ENCODE measurements at places on chromosomes 3 and 15.

DNA sequence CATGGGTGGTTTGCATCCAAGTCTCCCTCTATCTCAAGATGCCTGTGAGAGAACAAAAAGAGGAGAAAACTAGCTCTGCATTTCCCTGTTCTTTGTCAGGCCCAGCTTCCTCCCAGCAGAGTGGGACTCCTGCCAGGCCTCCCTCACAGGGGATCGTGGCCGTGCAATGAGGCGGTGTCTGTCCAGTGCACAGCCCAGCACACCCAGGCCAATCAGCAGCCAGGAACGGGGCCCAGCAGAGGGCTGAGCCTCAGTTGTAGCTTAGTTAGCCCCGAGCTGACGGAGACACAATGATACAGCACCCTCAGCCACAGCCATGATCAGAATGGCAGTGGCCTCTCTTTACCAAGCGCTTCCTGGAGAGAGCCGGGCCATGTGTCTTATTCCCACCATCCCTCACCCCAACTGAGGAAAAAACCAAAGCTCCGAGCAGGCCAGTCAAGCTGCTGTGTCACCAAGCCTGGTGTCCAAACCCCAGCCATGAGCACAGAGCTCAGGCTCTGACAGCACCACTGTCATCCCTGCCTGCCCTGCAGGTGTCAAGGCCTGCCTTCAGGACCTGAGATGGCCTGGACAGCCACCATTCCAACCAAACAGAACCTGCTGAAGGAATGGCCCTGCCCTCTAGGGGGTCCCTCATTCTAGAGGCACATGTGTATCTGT is 71.1 kb downstream of the DNAJB8 start:
- peak; percentile 31 for DNase-seq

- no peak for DNase-seq
Observed at GRCh38 chr3:57298041-57298440, 5.6 kb upstream of the ASB14 start.

GRCh38 chr15:98835876-98836275 is 171.7 kb downstream of the PGPEP1L start:
- DNase-seq = no peak

DNA sequence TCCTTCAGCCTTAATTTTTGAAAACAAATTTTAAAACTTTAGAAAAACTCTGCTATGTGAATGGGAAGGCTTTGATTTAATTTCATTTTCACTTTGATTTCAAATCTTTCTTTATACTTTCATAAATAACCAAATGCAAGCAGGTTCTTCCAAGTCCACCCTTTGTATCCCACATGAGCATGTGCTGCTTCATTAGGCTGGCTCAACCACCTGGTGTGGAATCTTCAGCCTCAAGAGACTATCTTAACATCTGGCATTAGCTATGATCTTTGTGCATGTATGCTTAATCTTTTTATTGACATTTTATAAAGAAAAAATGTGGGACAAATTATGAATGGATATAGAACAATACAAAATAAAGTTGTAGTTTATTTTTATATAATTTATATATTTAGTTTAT is 81.8 kb upstream of the MLF1 start:
- DNase-seq = no peak

- DNase-seq = no peak
Observed at GRCh38 chr3:126618021-126618420, 36.9 kb downstream of the TXNRD3 start.

DNA sequence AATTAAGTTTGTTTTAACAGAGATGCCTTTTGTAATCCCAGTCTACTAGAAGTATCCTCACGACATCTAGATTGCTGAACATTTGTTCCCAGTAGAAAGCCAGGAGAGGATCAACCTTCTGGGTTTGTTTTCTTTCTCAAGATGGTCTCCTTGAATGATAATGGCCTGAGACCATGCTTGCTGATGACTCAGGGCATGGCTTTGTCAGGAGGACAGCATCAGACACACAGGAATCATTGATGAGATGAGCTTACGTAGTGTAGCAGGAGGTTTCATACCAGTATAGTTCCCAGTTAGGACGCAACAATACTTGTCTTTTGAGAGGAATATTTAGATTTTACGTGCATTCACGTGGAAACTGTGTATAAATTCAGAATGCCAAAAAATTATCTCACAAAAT is 38.6 kb downstream of the ATP1B3 start:
- no peak for DNase-seq

DNA sequence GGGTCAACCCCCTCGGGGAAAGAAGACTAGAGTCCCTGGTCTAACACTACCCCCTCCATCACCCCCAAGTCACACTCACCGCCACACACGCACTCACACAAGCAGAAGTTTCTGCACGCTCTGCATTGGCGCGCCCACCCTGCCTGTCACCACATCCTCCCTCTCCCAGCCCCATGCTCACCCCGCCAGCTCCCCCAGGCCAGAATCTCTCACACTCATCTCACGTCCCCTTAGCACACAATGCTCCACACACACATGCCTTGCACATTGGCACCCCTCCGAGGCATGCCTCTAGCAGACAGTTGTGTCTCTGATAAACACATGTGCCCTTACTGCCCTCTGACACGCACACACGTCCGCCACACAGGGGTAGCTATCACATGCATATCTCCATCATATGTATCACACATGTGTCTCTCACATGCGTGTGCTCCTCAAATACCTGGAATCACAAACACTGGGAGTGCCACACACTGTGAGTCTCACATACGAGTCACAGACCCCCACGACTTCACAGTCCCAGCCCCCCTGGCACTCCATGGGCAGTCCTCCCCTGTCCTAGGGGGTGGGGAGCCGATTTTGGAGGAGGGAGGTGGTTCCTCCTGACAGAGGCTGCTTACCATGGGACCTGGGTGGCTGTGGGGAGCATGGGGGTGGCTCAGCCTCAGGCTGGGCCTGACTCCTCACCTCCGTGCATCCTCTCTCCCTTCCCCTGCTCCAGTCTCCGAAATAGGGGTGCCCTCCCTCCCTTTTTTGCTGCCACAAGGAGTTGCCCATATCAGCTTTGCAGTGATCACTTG is 898 bp downstream of the FBLN2 start:
- DNase-seq = no peak

GRCh38 chr3:61768284-61769037 is 207.1 kb downstream of the PTPRG start:
- no peak for DNase-seq

GRCh38 chr15:48086133-48086532 is 34.7 kb upstream of the SLC24A5 start:
- no peak for DNase-seq

DNA sequence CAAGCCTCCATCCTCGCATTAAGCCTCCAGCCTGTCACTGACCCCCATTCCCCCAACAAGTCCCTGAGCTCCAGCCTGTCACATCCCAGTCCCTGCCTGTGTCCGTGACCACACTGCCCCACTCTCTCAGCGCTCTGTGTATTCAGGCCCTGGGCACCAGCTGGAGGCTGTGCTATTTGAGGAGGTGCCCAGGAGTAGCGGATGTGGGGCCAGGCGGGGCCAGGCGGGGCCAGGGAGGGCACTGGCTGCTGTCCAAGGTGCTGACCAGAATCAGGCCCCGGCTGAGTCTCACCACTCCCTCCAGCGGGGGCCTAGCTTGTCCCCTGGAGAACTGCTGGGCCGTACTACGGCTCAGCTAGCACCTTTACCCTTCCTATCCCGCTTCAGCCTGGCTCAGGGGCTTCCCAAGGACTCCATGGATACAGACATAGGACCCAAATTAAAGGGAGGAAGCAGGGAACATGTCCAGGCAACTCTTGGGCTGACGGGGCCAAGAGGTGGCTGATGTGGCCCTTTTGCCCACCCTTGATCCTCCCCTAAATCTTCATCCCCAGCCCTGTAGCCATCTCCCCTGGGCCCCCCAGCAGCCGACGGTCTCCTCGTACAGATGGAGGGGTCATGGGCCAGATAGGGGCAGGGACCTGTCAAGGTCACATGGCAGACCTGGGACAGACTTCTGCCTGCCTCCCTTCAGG is 1.1 kb downstream of the HHATL start:
- peak; percentile 12 for DNase-seq

DNA sequence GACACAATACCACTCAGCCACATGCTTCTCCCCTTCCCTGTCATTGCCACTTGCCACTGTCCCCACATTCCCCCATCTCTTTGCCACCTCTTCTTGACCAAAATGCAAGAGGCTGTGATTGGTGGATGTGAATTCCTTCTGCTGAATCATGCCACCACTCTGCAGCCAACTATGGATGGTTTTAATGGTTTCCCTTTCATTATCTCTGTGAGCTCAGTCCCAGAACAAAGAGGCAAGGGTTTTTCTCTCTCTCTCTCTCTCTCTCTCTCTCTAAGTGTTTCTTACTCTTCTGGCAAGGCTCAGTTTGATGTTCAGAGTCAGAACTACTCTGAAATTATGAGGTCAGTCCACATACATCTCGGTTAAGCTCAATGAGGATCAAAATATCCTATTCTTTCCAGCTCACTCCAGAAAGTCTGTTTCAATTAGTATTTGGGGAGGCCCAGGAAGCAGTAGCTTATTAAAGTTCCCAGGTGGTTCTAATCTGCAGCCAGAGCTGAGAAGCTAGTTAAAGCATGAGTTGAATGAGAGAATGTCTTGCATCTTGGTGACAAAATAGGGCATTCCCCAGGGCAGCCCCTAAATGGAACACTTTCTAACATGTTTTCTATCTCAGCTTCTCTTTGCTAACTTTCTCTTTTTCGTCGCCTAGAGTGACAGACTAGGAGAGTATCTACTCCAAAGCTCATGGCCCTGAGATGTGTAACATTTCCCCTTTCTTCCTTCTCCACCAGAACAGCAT is 8.5 kb upstream of the ILDR1 start:
- DNase-seq = no peak

DNA sequence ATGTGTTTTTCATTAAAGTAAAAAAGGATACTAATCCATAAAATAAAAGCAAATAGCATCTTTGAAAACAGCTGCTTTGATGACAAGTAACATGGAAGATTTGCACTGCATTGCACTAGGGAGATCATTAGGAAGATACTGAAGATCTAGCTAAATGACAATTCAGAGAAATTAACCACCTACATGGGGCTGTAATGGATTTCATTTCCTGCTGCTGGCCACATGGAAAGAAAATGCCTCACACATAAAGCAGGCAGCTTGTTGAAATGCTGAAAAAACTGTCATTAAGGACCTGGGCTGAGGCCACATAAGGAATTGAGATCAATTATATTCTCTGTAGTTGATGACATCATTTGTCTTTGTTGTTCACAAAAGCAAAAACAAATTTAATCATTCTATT is 94.1 kb downstream of the PYDC2 start:
- no peak for DNase-seq

GRCh38 chr3:64021922-64022321 is 1.4 kb downstream of the PSMD6 start:
- peak; percentile 45 for DNase-seq

GRCh38 chr3:136334209-136334608 is 84.1 kb downstream of the PCCB start:
- no peak for DNase-seq

- DNase-seq = no peak
Observed at GRCh38 chr15:85062560-85062959, 80.9 kb downstream of the PDE8A start.

DNA sequence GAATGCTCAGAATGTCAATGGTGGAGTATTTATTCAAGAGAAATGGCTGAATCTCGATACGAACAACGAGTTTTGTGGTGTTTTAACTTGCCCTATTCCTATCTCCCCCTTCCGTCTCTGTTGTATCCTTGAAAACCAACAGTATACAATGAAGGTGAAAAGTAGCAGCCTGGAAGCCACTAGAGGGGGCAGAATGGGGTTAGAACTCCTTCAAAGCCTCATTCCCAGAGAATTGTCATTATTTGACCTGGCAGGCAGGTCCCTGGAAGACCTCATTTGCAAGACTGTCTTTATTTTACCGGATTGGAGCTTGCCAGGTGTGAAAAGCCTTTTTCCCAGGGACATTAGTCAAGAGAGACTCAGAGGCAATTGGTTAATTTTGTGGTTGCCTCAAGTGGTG is 139.4 kb downstream of the LRRC28 start:
- no peak for DNase-seq

DNA sequence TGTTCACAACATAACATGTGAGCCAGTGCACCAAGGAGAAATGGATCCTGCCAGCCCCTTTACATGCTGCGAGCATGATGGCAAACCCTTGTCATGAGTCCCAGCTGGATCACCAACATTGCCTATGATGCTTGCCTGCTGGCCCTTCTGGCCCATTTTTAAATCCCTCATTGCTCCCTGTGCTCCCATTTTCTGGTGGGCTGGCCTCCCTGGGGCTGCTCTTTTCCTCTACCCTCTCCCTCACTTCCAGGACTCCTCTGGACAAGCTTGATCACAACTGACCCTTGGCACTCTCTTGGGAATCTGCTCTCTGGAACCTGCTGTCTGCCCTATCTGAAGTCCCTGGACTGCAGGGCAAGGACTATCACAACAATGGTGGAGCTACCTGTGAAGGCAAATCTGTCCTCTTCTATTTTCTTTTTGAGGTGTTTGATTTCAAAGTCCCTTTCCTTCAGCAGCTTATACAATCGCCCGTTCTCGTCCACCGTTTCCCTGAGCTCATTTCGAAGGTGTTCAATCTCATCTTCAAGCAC is 16.3 kb downstream of the CCDC13 start:
- DNase-seq = no peak

DNA sequence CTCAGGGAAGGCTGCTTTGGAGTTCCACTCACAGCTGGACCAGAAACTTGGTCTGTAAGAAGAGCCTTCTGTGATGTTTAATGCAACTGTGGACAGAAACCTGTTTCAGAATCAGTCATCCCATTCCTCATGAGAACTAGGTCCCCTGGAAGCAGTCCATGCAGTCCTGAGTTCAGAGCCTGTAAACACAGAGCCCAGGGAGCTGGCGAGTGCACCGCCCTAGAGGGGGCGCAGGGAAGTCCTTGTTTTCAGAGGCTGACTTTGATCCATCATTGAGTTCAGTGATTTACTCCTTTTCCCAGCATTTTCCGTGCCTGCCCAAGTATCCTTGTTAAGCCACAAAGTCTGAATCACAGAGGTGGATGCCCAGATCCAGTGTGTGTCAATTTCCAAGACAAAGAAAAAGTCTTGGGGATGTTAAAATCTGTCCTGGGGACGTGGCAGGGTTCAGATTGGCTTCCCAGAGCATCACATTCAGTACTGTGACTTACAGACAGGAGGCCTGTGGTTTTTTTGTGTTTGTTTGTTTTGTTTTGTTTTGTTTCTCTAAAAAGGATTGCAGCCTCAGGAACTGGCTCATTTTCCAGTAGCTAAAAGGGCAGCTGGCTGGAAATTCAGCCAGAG is 9.8 kb upstream of the TXNRD3 start:
- no peak for DNase-seq

GRCh38 chr3:195133462-195133861 is 137.5 kb downstream of the XXYLT1 start:
- DNase-seq = no peak

DNA sequence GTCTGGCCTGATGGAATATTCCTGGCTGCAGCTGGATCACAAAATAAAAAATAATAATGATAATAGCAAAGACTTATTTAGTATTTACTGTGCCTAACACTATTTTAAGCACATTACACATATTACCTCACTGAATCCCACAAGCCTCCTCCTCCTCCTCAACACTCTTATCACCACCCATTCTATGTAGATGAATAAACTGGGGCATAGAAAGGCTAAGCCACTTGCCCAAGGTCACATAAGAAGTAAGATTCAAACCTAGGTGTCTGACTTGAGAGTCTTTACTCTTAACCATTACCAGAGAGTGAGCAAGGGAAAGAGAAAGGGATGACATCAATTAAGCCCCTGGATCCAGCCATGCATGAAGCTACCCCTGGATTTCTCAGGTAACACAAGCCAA is 493.1 kb downstream of the SHQ1 start:
- DNase-seq = no peak

- DNase-seq = no peak
Observed at GRCh38 chr3:72768936-72769335, 79.3 kb downstream of the SHQ1 start.

All from hematopoietic multipotent progenitor cell treated with erythropoietin and hydrocortisone succinate and interleukin-3 and kit ligand, for 17 days (in vitro differentiated cells).